CD4-positive, CD25-positive, alpha-beta regulatory T cell (primary cell): ENCODE measurements at places on chromosomes 7 and 10. TPM values are rescaled to one million over a fixed set of nuclear protein-coding genes. Genes with fewer than 3 reads are reported as not detected.

SLC18A3 gene
- not detected for polyA plus RNA-seq

PPP1R17 gene
- polyA plus RNA-seq = not detected

TAS2R40 gene
- polyA plus RNA-seq = not detected

HTR5A gene
- not detected for polyA plus RNA-seq

ASIC3 gene
- not detected for polyA plus RNA-seq

KCP gene
- polyA plus RNA-seq = 0.08 TPM

NFKB2 gene
- polyA plus RNA-seq = 6.3 TPM

ASZ1 gene
- not detected for polyA plus RNA-seq

CYP2E1 gene
- polyA plus RNA-seq = not detected

INSYN2A gene
- not detected for polyA plus RNA-seq

PTEN gene
- polyA plus RNA-seq = 31.2 TPM

LBX1 gene
- not detected for polyA plus RNA-seq

CPN1 gene
- polyA plus RNA-seq = not detected

CDNF gene
- 1.7 TPM for polyA plus RNA-seq

LIPN gene
- 0.39 TPM for polyA plus RNA-seq
